ENCODE measurements at places on chromosomes 3 and 15. TPM values are rescaled to one million over a fixed set of nuclear protein-coding genes. Genes with fewer than 3 reads are reported as not detected.

The TUSC7 gene
- polyA plus RNA-seq, result not detected

The SLC28A2 gene
- polyA plus RNA-seq, result not detected

The OSTN gene
- not detected for polyA plus RNA-seq

The PKM gene
- 2,130 TPM for polyA plus RNA-seq

The GOLGA8O gene
- polyA plus RNA-seq, result not detected

The AP3B2 gene
- polyA plus RNA-seq, result 0.22 TPM

The RBPMS2 gene
- 1.3 TPM for polyA plus RNA-seq

The KLF15 gene
- polyA plus RNA-seq, result 0.53 TPM

The NANOGP8 gene
- 0.15 TPM for polyA plus RNA-seq

The NR2E3 gene
- 0.16 TPM for polyA plus RNA-seq

The KIF23 gene
- 14.6 TPM for polyA plus RNA-seq

The TKT gene
- polyA plus RNA-seq, result 220 TPM

The CCDC39 gene
- not detected for polyA plus RNA-seq

The CHSY1 gene
- polyA plus RNA-seq, result 49.2 TPM

The SHC4 gene
- polyA plus RNA-seq, result 5.1 TPM

The FBXO40 gene
- polyA plus RNA-seq, result not detected

The NRG4 gene
- polyA plus RNA-seq, result not detected

The ACKR4 gene
- 0.20 TPM for polyA plus RNA-seq

The IL17RD gene
- 1.4 TPM for polyA plus RNA-seq

The GRAMD1C gene
- polyA plus RNA-seq, result 3.0 TPM

The LRRC34 gene
- polyA plus RNA-seq, result 2.3 TPM

The TIPARP gene
- 25.1 TPM for polyA plus RNA-seq

The CIB2 gene
- polyA plus RNA-seq, result 2.7 TPM

The PDIA5 gene
- 35.5 TPM for polyA plus RNA-seq

The TRIM59 gene
- polyA plus RNA-seq, result 10.9 TPM

The MCTP2 gene
- 17.8 TPM for polyA plus RNA-seq

The ITGB5 gene
- 207 TPM for polyA plus RNA-seq

The MESP2 gene
- 0.22 TPM for polyA plus RNA-seq

The SEC62 gene
- polyA plus RNA-seq, result 78.8 TPM

The HDC gene
- not detected for polyA plus RNA-seq

The CYB561D2 gene
- 19.7 TPM for polyA plus RNA-seq

The PEX11A gene
- 7.5 TPM for polyA plus RNA-seq

The LOXL1 gene
- polyA plus RNA-seq, result 114 TPM

The GOLGA8Q gene
- polyA plus RNA-seq, result 0.74 TPM
